ENCODE measurements at places on chromosomes 4 and X.

DNA sequence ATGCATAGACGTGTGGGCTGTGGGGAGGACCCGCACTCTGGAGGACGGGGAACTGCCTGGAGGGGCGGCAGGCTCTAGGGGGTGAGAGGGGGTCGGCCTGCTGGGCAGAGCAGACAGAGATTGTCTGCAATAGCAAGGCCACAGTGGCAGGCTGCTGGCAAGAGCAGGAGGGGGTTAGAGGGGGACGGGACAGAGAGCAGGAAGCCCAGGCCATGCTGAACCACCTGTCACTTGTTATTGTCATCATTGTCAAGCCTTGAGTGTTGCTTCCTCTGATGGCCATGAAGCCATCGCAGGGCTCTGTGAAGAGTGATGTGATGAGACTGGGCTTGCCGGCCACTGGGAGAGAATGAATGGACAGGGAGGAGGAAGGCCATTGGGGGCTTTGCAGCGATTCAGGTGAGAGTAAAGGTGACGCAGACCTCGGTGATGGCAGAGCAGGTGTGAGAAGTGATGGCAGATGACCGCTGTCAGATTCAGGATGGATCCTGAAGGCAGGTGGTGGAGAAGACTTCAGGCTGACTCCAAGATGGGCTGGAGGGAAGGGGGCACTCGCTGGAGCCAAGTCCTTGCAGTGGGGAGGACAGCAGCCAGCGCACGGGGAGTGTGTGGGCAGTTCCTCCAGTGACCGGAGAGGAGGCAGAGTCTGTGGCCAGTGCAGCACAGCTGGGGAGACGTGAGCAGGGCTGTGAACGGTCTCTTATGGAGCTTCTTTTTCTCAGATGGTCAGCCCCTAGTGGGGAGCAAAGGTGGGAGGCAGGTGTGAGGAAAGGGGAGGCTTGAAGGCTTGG is 43.6 kb downstream of the HTT-AS start:
- no peak for DNase-seq

DNA sequence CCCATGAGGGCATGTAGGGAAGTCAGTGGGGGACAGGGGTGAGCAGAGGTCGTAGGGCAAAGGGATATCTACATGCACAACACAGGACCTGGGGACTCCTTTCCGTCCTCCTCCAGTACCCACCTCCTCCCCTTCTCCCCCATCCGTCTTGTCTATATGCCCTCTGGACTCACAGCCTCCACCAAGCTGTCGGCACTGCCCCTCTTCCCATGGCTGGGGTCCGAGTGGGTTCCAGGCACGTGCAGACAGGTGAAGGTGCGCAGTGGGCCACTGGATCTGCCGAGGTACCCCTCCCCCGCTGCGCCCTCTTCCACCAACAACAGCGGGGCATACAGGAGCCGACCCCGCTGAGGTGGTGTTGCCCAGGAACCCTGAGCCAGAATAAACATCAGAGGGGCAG is 5.5 kb upstream of the SYP start:
- no peak for DNase-seq

GRCh38 chrX:70754169-70754848 is 154.2 kb downstream of the TEX11 start:
- no peak for DNase-seq

- DNase-seq = no peak
These were observed 75.9 kb downstream of the LIMCH1 start for GRCh38 chr4:41613821-41614220.

DNA sequence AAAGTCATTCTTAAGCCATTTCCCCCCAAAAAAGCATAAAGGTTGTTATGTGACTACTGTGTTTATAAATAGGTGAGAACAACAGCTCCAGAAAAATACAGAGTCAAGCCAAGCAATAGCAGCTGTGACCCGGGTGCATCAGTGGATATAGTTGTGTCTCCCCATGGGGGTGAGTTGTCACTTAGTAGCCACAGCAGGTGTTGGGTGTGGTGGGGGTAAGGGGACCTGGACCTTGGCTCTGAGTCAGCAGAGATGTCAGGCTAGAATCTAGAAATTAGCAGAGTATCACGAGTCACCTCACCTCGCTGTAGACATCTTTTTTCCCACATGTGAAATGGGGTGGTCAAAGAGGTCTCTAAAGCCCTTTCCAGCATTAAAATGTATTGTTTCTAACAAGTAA is 42.4 kb downstream of the MOSPD2 start:
- no peak for DNase-seq

GRCh38 chr4:167955006-167955405 is 137.3 kb upstream of the ANXA10 start:
- no peak for DNase-seq

GRCh38 chr4:138761638-138762220 is 253.9 kb upstream of the NOCT start:
- no peak for DNase-seq

DNA sequence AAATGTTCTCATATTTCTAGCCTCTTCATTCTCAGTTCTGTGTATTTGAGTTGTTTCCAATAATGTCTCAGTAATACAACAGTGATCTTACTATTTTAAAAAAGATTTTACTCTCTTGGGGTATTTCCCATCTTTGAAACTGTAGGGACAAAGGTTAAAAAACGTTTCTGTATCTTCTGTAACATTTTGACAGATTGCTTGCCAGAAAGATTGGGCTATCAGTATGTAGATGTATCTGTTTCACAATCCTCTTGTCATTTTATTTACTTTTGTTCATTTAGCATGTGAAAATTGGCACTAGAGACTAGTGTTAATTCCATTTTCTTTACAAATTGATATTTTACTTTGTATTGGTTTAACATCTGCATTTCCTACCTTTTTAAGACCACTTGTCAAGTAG is 6.2 kb upstream of the CXCL9 start:
- no peak for DNase-seq

DNA sequence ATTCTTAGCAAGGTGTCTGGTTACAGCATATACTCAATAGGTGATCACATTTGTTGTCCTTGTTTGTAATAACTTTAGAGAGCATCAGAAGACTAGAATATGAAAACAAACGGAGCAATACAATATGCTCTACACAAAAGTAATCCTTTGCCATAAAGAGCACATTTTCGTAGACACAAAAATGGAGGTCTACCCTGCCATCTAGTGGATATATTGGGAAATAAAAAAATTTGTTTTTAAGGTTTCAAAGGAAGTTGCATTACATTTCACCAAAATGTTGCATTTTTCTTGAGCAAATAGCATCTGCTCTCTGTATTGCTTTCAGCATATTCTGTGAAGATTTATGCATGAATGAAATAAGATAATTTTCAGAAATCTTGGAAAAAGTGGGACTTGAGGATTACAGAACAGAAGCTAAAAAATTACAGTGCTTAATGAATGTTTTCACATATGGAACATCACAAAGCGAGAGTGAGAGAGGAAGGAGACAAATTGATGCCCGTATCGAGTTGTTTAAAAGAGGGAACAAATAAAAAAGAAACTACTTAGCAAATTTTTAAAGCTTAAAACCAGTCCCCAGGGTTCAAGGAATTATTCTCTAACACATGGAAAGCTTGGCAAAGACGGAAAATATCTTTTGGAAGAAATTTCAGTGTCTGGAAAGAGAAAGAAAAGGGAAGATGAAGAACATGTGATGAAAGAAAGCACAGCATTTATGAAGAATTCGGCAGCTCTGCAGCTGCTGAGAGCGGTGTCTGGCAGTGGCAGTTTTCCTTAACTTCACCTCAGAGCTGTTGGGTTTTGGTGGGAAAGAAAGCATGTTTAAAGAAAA is 390.1 kb downstream of the ANKRD50 start:
- DNase-seq = no peak

GRCh38 chrX:63281465-63281864 is 69.7 kb downstream of the SPIN4 start:
- no peak for DNase-seq

DNA sequence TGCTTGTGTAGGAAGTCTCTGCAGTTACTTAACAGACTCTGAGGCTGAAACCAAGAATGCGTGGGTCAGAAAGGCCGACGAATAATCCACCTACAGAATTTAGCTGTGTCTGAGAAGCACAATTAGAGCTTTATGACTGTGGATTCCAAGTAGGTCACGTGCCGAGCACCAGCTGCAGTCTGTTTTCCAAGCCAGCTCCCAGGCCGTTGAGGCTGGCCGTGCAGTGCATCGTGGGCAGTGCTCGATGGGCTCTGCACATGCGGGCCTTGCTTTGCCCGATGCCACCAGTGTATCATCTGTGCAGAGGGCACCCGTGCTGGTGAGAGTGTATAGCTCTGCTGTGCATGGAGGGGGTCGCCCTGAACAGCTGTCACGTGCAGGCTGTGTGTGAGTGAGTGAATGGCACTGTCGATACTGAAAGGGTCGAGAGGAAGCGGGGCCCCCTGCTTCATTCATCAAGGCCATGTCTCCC is 67.5 kb upstream of the CLDN34 start:
- DNase-seq = no peak

- no peak for DNase-seq
These were observed 5.7 kb upstream of the ZNF518B start for GRCh38 chr4:10462876-10463275.

DNA sequence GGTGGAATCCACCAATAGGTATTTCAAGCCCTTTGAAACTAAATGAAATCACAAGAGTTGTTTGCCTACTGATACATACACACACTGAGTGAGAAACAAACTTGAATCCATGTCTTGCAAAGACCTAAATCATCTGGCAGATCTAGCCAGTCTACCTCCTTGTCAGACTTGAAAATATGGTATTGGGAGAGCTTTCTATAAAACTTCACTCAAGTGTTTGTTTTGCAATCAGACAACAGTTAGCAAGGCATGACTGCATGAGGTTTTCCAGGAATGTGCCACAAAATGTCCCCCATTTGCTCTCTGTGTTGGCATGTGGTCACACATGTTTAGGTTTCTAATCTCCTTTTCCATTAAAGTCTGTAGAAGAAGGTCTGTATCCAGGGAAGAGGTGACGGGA is 52.4 kb downstream of the MAP3K15 start:
- no peak for DNase-seq

GRCh38 chr4:187212446-187213080 is 488.9 kb upstream of the FAT1 start:
- DNase-seq = no peak

DNA sequence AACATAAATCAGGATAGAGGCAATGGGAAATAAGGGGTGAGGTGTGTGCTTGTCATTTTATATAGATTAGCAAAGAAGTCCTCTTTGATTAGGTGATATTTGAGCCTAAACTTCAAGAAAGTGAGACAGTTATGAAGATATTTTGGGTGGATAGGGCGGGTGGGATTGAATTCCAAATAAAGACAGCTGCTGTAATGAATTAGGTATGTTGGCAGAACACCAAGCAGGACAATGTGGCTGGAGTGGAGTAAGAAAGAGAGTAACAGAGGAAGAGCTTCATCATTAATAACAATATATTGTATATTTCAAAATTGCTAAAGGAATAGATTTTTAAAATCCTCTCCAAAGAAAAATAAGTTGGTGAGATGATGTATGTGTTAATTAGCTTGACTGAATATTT is 91.0 kb upstream of the CENPE start:
- DNase-seq = no peak

- DNase-seq = no peak
These were observed 253.8 kb upstream of the KCNIP4 start for GRCh38 chr4:22202246-22202974.

DNA sequence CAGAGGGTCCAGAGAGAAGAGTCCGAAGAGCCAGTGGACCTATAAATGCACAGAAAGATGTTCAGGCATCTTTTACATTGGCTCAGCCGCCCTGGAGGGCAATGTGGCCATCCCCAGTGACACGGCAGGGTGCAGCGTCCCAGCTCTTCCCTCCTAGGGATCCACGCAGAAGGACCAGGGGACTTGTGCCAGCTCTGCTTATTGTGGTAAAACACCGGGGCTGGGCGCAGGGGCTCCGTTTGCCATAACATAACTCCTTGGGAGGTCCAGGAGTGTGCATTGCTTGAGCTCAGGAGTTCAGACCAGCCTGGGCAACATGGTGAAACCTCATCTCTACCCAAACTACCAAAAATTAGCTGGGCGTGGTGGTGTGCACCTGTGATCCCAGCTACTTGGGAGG is 70.2 kb downstream of the CPZ start:
- no peak for DNase-seq

DNA sequence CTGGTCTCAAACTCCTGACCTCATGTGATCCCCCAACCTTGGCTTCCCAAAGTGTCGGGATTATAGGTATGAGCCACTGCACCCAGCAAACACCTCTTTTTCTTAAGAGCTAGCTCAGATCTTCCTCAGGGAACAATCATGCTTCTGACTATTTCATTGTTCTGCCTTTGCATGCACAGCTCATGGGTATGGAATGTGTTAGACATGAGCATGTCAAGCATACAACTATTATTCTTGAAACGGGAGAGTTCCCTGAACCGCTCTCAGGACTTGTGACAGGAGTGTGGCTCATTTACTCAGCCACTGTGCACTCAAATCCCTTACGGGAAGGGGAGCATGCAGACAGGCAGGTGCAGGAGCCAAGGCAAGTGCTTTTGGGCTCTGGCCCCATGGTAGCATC is 231.7 kb upstream of the TAPT1 start:
- DNase-seq = no peak

DNA sequence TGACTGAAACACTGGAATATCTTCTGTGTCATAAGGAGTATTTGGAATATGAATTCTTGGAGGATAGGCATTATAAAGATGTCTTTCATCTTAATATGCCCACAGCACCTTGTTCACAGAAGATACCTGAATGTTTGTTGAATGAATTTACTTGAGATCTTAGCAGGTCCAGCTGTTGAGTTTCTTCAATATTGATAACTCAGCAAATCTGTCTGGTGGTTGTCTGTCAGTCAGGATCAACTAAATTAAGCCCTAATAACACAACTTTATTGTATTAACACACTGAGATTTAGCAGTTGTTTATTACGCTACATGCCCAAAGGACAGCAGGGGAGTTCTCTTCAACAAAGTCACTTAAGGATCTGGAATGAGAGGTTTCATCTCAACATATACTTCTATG is 106.5 kb downstream of the CNOT6L start:
- no peak for DNase-seq

DNA sequence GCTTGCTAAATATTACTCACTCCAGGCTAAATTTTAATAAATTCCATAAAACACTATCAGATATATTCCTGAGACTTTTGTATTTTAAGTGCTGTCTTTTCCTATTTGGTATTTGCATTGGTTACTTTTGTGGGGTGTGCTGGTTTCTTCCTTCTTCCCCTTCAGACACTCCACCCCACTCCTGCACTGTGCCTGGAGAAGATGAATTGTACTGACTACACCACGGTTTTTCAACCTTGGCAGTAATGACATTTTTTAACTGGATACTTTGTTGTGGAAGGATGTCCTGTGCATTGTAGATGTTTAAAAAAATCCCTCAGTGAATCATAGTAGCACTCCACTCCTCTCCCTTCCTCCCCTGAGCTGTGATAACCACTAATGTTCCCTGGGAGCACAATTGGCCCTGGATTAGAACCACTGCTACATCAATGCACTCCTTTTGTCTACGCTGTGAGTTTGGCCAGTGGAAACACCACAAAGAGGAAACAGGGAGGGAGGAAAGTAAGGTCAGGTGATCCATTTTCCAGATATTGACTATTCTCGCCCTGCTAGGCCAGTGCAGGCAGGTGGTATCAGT is 36.3 kb downstream of the SNCA start:
- DNase-seq = no peak

- DNase-seq = no peak
These were observed 1.7 kb upstream of the CNOT6L start for GRCh38 chr4:77820649-77821561.

GRCh38 chrX:68536429-68536828 is 37.6 kb downstream of the YIPF6 start:
- no peak for DNase-seq

GRCh38 chr4:105843941-105844340 is 51.3 kb upstream of the NPNT start:
- no peak for DNase-seq
